ENCODE measurements at places on chromosomes 11 and 22.

DNA sequence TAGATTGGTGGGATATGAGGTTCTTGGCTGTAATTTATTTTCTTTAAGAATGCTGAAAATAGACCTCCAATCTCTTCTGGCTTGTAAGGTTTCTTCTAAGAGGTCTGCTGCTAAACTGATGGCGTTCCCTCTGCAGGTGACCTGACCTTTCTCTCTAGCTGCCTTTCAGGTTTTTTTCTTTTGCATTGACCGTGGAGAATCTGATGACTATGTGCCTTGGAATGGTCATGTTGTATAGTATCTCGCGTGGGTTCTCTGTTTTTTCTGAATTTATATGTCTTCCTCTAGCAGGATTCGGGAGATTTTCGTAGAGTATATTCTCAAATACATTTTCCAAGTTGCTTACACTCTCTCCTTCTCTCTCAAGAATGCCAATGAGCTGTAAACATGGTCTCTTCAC, 122.2 kb downstream of the DDX10 start:
- DNase-seq, result no peak

DNA sequence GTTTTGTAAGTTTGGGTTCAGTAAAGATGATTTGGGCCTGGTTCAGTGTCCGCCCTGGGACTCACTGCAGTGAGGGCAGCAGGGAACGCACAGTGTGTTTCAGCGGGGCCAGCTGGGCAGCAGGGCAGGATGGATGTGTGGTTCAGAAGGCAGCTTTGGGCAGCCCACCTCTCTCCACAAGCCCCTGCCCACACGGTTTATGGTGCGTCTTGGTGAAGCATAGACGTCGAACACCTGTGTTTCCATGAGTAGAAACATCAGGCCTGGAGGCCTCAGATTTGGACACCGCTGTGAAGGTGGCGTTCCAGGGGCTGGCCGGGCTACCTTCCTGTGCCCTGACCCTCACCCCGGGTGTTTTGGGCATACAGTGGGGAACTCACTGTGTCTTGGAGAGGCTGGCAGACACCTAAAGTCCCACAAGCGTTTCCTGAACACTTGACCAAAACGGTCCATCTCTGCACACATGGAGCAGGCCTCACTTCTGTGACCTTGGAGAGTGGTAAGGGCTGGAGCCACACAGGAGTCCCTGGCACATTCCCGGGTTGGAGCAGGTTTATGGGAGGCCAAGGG, 59.0 kb downstream of the ST14 start:
- no peak for DNase-seq

DNA sequence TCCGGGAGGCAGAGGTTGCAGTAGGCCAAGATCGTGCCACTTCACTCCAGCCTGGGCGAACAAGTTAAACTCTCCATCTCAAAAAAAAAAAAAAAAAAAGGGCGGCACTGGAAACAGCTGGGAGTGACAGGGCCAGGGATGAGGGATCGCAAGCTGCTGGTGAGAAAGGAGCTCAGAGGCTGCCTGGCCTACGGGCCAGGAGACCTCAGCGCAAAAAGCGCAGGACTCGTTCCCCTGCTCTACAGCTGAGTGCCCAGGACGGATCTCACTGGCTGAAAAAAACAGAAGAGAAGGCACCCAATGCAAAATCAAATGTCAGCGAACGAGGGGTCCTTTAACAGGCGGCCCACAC, 650 bp upstream of the NUP50 start:
- DNase-seq, result peak; percentile 53

- no peak for DNase-seq
Measured at GRCh38 chr11:19628018-19628417, 84.6 kb upstream of the NAV2 start.

GRCh38 chr11:130932086-130932712, 15.9 kb upstream of the SNX19 start:
- no peak for DNase-seq

GRCh38 chr11:12007230-12007593, 1.2 kb downstream of the DKK3 start:
- DNase-seq, result no peak

- DNase-seq, result no peak
Measured at GRCh38 chr11:19768815-19769214, 56.2 kb downstream of the NAV2 start.

GRCh38 chr11:132610216-132610615, 922.1 kb downstream of the OPCML start:
- DNase-seq, result no peak

- no peak for DNase-seq
Measured at GRCh38 chr22:30857791-30858190, 110.8 kb downstream of the MORC2 start.

DNA sequence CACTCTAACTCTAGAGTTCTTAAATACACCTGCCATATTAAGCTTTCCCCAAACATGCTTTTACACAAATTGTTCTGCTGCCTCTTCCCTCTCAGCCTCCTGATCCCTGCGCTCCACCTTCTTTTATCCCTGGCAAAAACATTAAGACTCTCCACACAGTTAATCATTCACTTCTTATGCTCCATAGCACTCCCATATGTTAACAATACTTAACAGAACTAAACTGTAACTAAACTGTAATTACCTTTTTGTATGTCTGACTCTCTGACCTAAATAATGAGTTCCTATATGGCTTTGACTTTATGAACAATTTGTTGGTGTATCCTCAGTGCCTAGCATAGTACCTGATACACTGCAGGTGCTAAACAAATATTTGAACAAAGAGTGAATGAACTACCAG, 71.8 kb downstream of the BTBD10 start:
- DNase-seq, result no peak

- DNase-seq, result no peak
Measured at GRCh38 chr11:73461964-73462363, 85.8 kb downstream of the RELT start.

DNA sequence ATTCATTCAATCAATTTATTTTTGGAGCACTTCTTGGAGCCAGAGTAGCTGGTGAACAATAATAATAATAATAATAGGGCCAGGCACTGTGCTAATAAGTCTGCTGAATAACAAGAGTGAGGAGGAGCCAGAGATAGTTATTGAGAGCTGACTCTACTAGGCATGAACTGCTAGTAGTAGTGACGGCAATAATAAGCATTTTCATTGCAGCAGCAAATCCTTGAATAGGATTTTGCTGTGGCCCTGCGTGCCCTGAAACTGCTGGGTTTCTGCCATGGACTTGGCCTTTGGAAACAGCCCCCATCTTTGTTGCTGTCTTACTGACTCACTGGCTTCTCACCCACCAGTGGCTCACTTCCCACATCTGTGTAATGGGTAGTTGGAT, 545.9 kb downstream of the MIAT start:
- no peak for DNase-seq
